8988T (cell line): ENCODE measurements at places on chromosomes 1 and 21.

GRCh38 chr1:229229137-229229720 is 41.7 kb upstream of the RAB4A start:
- no peak for DNase-seq

- DNase-seq: no peak
Observed at GRCh38 chr1:55867304-55867843, 652.2 kb upstream of the USP24 start.

GRCh38 chr1:6157132-6157527 is 23.0 kb downstream of the CHD5 start:
- no peak for DNase-seq

GRCh38 chr1:178684542-178685000 is 40.5 kb upstream of the RALGPS2 start:
- DNase-seq: no peak

DNA sequence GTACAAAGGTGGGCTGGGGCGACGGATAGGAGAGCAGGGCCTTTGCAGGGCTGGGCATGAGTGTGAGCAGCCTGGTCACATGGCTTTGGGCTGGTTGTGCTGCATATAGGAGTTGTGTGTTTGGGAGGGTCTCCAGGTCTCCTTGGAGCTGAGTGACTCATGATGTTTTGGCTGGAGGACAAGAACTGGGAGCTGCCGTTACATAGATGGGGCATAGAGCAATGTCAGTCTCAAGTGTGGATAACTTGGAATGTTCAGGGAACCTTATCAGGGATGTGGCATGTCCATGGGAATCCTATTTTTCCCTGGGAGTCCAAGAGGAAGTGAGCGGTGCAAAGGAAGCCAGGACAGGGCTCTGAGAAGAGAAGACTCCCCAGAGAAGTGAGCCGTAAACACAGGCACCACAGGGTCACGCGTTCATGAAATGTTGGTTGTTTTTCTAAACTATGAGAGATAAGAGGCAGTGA is 136.4 kb upstream of the KCNE2 start:
- no peak for DNase-seq

- DNase-seq: no peak
Observed at GRCh38 chr1:30450818-30451233, 272.6 kb downstream of the MATN1 start.

GRCh38 chr21:35016071-35016470 is 33.0 kb downstream of the RUNX1 start:
- DNase-seq: no peak

GRCh38 chr1:155897746-155898145 is 13.4 kb downstream of the RIT1 start:
- DNase-seq: no peak

- DNase-seq: no peak
Observed at GRCh38 chr1:207805841-207806421, 54.1 kb downstream of the CD46 start.
